Panc1 (cell line): ENCODE measurements at places on chromosomes 7 and 10.

DNA sequence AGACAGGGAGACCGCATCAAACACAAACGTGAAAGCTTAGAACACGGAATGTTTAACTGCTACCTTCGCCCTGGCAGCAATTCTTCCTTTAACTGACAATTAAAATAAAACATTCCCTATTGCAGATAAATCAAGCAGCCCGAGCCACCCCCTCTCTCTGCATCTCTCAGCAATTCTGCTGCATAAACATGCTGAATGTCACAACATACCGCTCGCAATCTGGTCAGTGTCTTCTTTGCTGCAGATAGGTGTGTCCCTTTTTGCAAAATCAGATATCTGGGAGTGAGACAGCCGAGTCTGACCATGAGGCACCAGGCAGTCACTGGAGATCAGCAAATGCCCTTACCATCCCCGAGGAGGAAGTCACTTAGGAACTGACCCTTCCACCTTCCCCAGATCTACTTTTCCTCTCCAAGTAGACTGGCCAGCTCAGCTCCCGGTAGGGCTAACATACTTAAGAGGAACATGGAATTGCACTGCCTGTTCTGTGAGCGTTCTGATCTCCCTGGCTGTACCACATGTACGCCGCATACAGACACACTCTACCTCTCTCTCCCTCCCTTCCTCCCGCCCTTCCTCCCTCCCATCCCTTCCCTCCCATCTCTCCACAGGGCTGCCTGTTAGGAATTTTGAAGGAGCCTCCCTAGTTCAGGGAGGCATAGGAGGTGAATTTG is at the start of gene FRMD4A:
Gene FRMD4A, minus strand, starts transcription at position 537 of the 674 bp plus-strand sequence.
- DNase-seq, result no peak

- DNase-seq, result no peak
These were observed 86.9 kb downstream of the ZNF467 start for GRCh38 chr7:149686449-149686848.

DNA sequence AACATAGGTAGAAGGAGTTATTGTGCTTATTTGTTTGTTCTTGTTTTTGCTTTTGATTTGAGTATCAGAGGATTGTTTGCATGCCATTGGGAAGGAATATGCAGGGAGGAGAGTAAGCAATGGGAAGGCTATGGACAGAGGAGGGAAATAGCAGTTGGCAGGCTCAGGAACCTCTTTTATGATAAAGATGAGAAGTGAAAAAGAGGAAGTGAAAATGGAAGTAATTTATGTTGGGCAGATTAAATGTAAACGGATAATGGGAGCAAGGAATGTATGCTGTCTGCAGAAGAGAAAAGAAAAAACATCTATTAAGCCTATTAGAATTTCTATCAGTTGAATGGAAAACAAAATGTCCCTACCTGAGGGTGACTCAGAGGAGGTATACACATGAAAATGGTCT is 90.1 kb upstream of the NPSR1 start:
- DNase-seq, result no peak

DNA sequence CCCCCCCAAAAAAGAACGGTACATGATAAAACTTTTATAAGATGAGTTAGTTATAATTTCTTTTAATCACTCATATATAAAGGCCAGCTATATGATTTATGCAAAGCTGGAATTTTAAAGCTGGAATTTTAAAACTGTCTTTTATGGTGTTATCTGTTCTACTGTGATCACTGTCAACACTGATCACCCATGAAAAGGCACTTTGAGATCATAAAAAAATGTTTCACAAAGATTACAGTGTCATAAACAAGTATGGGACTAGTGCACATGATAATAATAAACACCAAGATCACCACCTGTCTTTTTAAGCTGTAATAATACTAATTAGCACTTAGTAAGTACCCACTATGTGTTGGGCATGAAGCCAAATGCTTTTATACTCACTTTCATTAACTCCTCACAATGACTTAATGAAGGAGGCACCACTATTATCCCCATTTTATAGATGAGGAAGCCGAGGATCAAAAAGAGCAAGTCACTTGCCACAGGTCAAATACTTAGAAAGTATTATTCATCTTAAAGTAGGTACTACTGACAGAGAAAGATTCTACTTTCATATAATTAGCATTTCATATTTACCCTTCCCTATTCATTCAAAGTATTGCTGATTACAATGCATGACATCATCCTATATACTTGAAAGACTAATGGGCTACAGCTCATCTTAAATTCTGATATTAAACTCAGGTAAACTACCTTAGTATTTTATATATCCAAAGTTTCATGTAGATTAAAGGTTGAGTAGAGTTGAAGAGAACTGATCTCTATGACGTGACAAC is 8.3 kb upstream of the RHOBTB1 start:
- DNase-seq, result no peak

DNA sequence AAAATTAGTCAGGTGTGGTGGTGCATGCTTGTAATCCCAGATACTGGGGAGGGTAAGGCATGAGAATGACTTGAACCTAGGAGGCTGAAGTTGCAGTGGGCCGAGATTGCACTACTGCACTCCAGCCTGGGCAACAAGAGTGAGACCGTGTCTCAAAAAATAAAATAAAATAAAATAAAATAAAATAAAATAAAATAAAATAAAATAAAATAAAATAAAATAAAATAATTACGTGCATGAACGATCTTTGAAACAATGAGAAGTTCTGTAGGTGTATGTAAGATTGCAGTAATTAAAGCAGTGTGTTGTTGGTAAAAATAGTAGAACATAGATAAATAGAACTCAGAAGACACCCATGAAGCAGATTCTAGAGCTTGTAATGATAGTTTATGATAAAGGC is 348.5 kb downstream of the ANKRD30A start:
- DNase-seq, result no peak
